IPS DF 19.7 (cell line): ENCODE measurements at places on chromosomes 3 and 15.

GRCh38 chr3:53806182-53807116 is 39.8 kb downstream of the CHDH start:
- DNase-seq = no peak

DNA sequence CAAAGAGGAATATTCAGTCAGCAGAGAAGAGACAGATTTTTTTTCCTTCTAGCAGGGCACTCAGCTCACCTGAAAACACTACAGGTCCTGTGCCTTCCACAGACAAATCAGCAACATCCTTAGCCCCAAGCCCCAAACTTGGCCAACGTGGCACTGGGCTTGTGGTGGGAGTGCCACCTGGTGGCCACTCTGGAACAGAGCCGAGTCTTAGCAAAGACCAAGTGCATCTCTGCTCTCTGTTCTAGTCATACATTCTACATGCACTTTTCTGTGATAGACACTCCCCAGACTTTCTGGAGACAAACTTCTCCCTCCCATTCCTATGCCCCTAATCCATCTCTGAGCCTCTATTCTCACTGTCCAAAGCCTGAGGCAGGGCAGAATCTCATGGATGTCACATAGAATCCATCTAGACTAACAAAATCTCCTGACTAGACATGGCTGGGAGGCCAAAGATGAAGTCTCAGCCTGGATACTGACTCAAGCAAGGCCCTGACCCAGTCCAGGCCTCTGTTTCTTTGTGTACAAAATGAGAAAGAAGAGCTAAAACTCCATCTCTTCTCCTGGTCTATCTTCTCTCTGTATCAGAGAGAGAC is 5.1 kb upstream of the SEMA7A start:
- peak; percentile 23 for DNase-seq

DNA sequence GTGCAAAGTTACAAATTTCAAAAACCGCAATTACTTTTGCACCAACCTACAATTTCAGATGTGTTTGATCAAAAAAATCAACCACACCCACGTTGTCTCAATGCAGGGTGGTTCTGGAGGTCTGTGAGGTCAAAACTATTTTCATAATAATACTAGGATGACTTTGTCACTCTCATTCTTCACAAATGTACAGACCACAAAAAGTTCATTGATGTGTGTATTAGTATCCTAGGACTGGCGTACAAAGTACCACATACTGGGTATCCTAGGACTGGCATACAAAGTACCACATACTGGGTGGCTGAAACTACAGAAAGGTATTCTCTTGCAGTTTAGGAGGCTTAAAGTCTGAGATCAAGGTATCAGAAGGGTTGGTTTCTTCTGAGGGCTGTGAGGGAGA is 13.0 kb downstream of the SUCLG2 start:
- DNase-seq = no peak

GRCh38 chr3:14680716-14681115 is 5.8 kb downstream of the C3orf20 start:
- DNase-seq = no peak

GRCh38 chr15:70093481-70094319 is 4.0 kb downstream of the TLE3 start:
- no peak for DNase-seq

DNA sequence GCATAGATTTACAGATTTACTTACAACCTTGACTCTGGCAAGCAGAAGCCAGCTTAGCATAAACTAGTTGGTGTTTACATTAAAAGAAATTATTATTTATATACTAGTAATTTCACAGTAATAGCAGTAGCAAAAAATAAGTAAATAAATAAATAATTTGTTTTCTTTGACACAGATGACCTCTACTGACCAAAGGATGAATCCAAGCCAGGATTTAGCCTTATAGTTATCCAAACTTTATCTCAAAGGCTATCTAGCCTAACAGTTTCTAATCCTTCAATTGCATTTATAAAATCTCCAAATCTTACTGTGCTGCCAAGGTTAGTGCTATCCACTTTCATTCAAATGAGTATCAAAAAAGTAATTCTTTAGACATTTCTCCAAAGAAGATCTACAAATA is 64.3 kb downstream of the FRMD5 start:
- DNase-seq = no peak

- no peak for DNase-seq
These were observed 1.1 kb downstream of the ITPR1 start for GRCh38 chr3:4493941-4494894.

DNA sequence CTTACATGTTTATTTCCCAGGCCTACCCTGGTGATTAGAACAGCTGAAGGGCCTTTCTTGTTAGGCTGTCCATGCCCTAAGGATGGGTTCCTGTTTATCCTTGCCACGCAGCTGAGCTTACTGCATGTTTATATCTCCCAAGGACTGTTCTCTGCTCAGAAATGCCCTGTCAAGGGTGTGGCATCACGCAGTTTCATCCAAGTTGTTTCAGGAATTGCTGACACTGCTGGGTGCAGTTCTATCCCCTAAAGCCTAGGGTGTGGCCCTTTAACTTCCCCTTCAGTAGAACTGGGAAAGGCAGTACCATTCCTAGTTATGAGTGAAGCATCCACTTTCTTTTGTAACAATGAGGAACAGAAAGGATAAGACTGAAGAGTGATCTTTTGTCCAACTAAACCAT is 5.0 kb downstream of the ELL3 start:
- no peak for DNase-seq

- no peak for DNase-seq
These were observed 592.0 kb downstream of the ZNF385D start for GRCh38 chr3:21158861-21159542.

- no peak for DNase-seq
These were observed 49.1 kb upstream of the LIMD1 start for GRCh38 chr3:45545476-45545875.

- no peak for DNase-seq
These were observed 113.2 kb downstream of the PTPRG start for GRCh38 chr3:61674596-61674995.

GRCh38 chr3:43081796-43082195 is 24.1 kb downstream of the POMGNT2 start:
- DNase-seq = no peak

GRCh38 chr3:37702478-37703154 is 159.1 kb upstream of the CTDSPL start:
- no peak for DNase-seq

- DNase-seq = no peak
These were observed 727.2 kb downstream of the SI start for GRCh38 chr3:164351131-164351530.

- DNase-seq = no peak
These were observed 42.1 kb downstream of the PPCDC start for GRCh38 chr15:75065467-75065850.

GRCh38 chr15:74136814-74137536 is 6.6 kb downstream of the ISLR2 start:
- no peak for DNase-seq

DNA sequence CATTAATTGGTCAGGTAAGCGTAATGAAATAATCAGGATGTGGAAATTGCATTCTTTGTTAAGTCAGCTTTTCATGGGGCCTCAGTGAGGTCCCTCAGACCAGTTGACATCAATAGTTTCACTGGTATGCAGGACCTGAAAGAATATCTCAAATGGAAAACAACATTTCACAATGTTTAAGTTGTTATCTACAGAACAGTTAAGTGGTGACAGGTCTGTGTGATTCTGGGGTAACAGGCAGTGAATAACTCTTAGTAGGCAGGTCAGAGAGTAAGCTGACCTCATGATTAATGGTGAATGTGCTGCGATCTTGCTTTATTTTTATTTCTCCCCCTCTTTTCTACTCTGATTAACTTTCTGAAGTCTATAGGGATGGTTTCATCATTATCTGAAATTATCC is 28.9 kb upstream of the ACP3 start:
- DNase-seq = no peak

DNA sequence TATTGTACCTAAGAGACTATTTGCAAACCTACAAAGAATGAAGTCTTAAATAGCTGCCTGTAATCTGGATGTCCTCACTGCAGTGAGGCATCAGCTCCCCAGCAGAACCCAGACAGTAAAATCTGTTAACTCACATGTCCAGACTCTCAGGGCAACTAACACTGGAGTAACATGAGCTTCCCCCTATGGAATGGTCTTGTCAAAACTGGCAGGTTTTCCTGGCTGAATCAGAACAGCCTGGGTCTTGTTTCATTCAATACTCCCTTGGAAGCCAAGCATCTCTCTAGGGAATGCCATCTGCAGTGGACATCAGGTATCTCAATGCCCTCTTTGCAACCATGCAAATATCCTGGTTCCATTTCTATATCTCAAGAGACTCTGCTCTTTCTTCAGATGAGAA is 24.4 kb downstream of the PTPN9 start:
- DNase-seq = no peak

GRCh38 chr3:185796431-185797107 is 28.3 kb downstream of the IGF2BP2 start:
- DNase-seq = no peak

- no peak for DNase-seq
These were observed 185.1 kb downstream of the EFHB start for GRCh38 chr3:19748782-19749447.

DNA sequence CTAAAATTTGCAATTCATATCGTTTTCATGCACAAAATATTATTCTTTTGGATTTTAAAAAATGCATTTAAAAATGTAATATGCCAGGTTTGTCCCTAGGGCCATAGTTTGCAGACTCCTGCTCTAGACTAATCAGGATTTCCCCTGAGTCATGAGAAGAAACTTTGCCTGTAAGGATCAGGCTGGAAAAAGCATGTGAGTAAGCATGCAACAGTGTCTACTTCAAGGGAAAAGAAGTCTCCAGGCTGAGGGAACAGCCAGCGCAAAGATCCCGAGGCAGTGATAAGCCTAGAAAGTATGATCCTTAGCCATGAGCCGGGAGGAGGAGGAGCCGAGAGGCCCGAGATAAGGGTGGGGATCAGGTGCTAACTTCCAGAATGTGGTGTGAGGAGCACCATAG is 382.8 kb upstream of the CFAP20DC start:
- DNase-seq = no peak

DNA sequence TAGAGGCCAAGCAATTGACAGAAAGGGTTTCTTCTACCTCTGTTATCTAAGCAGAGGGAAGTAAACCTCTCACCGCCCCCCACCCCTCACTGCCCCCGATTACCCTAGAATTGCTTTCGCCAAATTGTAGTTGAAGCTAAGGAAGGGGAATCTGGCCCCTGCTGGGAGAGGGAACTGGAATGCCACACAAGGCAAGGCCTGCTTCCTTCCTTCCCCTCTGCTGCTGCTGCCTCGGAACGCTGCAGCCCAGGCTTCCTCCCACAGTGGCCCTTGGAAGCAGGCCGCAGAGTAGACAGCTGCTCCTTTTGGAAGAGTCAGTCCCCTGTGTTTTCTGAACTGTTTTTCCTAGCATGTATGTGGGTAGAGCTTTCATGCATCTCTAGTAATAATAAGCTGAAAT is 21.6 kb downstream of the RLBP1 start:
- peak; percentile 33 for DNase-seq

DNA sequence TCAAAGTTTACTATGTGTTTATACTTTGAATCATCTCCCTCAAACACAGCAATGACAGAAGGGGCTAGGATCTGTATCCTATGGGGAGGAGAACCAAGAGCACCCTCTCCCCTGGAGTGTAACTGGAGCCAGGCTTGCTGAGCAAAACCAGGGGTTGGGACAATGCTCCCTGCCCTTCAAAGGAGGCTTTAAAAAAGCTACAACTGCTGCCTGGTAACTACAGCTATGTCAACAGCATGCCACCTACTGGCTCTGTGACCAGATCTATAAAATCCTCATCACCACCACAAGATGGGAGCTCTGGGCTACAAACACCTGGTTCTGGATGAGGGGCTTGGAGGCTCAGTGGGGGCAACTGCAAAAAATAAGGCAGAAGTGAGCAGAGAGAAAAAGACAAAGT is 61.9 kb downstream of the ANO10 start:
- peak; percentile 9 for DNase-seq

GRCh38 chr3:193212844-193213243 is 28.2 kb upstream of the PLAAT1 start:
- no peak for DNase-seq

DNA sequence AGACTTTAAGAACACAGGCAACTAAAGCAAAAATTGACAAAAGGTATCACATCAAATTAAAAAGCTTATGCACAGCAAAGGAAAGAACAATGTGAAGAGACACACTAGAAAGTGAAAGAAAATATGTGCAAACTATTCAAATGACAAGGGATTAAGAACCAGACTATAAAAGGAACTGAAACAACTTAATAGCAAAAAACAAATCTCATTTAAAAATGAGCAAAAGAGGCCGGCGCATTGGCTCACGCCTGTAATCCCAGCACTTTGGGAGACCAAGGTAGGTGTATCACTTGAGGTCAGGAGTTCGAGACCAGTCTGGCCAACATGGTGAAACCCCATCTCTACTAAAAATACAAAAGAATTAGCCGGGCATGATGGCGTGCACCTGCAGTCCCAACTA is 14.4 kb downstream of the NGLY1 start:
- no peak for DNase-seq

DNA sequence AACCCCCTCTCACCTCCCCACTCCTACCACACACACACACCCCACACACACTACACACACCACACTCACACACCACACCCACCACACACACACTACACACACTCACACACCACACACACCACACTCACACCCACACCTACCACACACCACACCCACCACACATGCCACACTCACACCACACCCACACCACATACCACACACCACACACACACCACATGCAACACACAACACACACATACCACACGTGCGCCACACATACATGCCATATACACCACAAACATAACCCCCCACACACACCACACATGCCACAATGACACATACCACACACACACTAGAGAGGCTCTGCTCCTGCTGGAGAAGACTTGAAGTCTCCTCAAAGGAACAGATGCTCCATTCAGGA is 5.9 kb upstream of the ITPKA start:
- DNase-seq = no peak

- no peak for DNase-seq
These were observed at the start of gene ACTC1 for GRCh38 chr15:34795267-34796081. TSS of gene ACTC1 (minus strand) at chr15:34795549. CDS start at chr15:34794808, 741 bp downstream.

DNA sequence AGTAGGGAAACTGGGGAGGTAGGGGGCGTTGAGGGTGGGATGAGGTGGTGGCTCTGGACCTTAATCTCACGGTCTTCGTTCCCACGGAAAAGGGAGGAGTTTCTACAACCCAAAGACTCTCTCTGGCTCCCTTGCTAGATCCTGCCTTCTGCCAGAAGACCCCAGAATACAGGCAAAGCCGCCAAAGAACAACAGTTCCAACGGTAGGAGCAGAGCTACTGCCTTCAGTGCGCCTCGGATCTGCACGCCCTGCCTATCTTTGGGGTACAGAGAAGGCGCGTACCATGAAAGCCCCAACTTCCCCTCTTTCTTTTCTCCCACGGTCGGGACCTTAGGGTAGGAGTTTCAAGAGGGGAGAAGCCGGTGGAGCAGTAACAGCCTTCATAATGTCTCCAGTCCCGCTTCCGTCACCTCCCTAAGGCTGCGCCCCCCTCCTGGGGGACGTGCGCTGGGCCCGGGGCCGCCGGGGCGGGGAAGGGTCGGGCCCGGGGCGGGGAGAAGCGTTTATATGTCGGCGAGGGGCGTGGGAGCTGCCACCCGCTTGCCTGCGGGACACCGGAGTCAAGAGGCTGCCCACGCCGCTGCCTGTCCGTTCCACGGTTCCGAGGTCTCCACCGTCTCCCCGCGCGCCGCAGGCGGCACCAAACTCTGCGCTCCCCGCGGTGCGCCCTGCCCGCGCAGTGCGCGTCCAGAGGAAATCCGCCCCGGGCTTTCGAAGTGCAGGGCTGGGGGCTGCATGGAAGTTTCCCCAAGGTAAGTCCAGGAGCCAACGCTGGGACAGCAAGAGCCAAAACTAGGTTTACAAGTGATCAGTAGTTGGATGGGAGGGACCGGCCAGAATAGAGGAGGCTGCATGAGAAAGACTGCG is at the start of gene COL6A6:
Gene COL6A6, plus strand, starts transcription at position 533 of the 868 bp plus-strand sequence. CDS start 43,188 bp downstream, outside the sequence.
- no peak for DNase-seq

- DNase-seq = no peak
These were observed 363.8 kb upstream of the NAALADL2 start for GRCh38 chr3:174495311-174495710.
